ENCODE measurements at places on chromosomes 2 and 18.

- no peak for DNase-seq
Measured at GRCh38 chr18:28363124-28363523, 186.2 kb upstream of the CDH2 start.

- DNase-seq, result no peak
Measured at GRCh38 chr18:69898241-69898861, 49.3 kb downstream of the CD226 start.

GRCh38 chr2:43165378-43166069, 60.9 kb downstream of the ZFP36L2 start:
- DNase-seq, result no peak

GRCh38 chr2:102110171-102110570, 32.4 kb upstream of the IL1R1 start:
- DNase-seq, result no peak

- peak; percentile 46 for DNase-seq
Measured at GRCh38 chr2:71891719-71892422, 255.8 kb downstream of the CYP26B1 start.

DNA sequence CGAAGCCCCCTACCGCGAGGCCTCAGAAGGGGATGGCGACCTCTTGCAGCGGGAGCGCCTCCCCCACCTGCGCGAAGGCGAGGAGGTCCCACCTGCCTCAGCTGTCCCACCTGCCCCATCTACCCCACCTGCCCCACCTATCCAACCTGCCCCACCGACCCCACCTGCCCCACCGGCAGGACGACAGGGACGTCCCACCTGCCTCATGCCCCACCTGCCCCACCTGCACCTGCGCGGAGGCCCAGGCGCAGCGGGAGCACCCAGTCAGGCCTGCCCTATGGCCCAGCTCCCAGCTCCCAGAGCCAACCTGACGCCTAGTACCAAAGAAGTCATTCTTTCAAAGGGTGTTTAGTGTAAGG, 489.1 kb upstream of the SMIM21 start:
- DNase-seq, result no peak

DNA sequence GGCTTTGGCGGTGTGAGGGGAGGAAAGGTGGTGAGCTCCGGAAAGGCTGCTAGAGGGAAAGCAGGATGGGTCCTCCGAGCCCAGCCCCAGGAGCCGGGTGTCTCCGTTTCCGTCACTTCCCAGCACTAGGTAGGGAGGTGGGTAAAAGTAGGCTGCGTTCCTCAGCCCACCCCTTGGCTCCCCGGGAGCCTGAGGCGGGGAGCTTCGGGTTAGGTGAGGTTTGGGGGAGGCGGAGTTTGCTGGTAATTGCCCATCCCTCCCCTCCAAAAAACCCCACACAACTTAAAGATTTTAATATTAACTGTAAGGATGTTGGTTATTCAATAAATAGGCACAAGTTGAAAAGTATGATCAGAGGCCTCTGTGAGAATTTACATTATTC, 552 bp upstream of the ATF2 start:
- no peak for DNase-seq

- no peak for DNase-seq
Measured at GRCh38 chr2:2184549-2185249, 146.4 kb downstream of the MYT1L start.

- no peak for DNase-seq
Measured at GRCh38 chr2:201847481-201847880, 41.1 kb downstream of the CDK15 start.

DNA sequence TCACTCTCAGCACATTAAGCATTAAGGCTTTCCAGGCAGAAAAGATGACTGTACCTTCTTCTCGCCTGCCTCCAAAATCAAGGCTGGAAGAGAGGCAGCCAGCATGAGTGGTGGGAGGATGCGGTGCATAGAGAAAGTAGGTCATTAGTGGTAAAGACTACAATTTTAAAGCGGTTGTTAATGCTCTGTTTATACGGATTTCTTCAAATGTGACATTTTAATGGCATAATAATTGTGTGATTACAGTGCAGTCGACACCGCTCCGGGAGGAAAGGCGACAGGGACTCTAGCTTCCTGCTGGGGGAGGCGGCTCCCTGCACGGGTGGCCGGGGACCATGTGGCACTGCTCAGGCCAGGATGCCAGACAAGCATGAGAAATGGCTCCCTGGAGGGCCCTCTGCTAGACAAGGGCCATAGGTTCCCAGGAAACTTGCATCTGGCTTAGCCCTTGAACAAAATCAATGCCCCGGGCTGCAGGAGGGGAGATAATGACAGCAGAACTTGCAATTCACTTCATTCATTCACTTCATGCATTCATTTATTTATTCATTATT, 129.6 kb downstream of the GALNT14 start:
- no peak for DNase-seq

GRCh38 chr2:230829959-230830358, 34.8 kb upstream of the ITM2C start:
- DNase-seq, result no peak
